WTC11 (cell line): ENCODE measurements at places on chromosomes 16 and 17. TPM values are rescaled to one million over a fixed set of nuclear protein-coding genes. Genes with fewer than 3 reads are reported as not detected.

The KRTAP1-5 gene
- not detected in 3 replicates for total RNA-seq

The TMEM220 gene
- total RNA-seq: 2.4 to 4.0 TPM (median 2.9 TPM) in 3 replicates

The CALB2 gene
- total RNA-seq: 1.6 to 2.6 TPM (median 2.5 TPM) in 3 replicates

The BAHCC1 gene
- total RNA-seq: 17.1 to 29.8 TPM (median 21.5 TPM) in 3 replicates

The KRTAP2-3 gene
- not detected in 3 replicates for total RNA-seq

The PRSS27 gene
- total RNA-seq: 5.1 to 5.4 TPM (median 5.1 TPM) in 3 replicates

The SMYD4 gene
- 24.1 to 28.8 TPM (median 28.2 TPM) in 3 replicates for total RNA-seq

The TIMM22 gene
- total RNA-seq: 17.2 to 18.0 TPM (median 17.4 TPM) in 3 replicates

The ZNF771 gene
- total RNA-seq: 10.0 to 12.5 TPM (median 11.3 TPM) in 3 replicates

The COX10 gene
- 16.7 to 22.0 TPM (median 16.9 TPM) in 3 replicates for total RNA-seq

The GFOD2 gene
- total RNA-seq: 19.3 to 29.5 TPM (median 22.8 TPM) in 3 replicates

The CTRL gene
- total RNA-seq: 1.7 to 3.6 TPM (median 2.8 TPM) in 3 replicates

The MYLK3 gene
- 0.30 to 0.79 TPM (median 0.41 TPM) in 3 replicates for total RNA-seq
